ENCODE measurements at places on chromosomes 12 and 14. TPM values are rescaled to one million over a fixed set of nuclear protein-coding genes. Genes with fewer than 3 reads are reported as not detected.

Gene HCAR3
- total RNA-seq = 12.3 TPM

Gene SSTR1
- total RNA-seq = 2.9 TPM

Gene HRK
- total RNA-seq = 0.16 TPM

Gene VASH1
- total RNA-seq = 9.0 TPM

Gene USP44
- 1.3 TPM for total RNA-seq

Gene ANKS1B
- total RNA-seq = 9.6 TPM

Gene SOAT2
- total RNA-seq = 0.18 TPM

Gene RNU4-1
- total RNA-seq = 1,538 TPM

Gene AICDA
- total RNA-seq = not detected

Gene LTB4R
- 9.6 TPM for total RNA-seq

Gene EFS
- total RNA-seq = 25.7 TPM

DNA sequence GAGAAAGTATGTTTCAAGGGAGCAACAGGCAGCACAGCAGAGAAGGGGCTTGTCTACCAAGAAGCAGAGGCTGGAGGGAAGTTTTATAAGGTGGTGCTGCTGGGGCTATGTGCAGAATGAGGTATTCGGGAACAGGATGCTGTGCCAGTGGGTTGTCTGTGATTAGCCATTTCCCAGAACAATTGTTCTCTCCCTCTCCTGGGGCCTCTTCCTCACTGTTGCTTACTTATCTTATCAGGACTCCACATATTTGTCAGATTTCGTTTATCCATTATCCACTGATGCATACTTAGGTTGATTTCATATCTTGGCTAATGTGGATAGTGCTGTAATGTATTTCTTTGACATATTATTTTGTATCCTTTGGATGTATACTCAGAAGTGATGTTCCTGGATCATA is 195.1 kb upstream of the RTL1 start:
- no peak for DNase-seq

GRCh38 chr12:27564612-27565213 is 40.7 kb downstream of the PPFIBP1 start:
- no peak for DNase-seq

DNA sequence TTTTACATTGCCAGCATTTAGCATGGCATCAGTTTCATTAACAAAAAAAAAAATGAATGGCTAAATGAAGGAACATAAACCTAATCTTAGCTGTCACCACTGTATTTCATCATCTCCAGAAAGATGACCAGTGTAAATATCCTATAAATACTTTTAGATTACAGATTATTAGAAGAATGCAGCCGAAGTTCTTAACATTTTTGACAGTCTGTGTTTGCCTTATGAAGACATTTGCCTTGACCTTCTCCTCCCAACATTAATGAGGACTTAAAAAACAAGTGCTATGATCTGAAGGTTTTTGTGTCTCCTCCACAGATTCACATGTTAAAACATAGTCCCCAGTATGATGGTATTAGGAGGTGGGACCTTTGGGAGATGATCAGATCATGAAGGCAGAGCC is 253.0 kb downstream of the SNAPC1 start:
- DNase-seq = no peak

- no peak for DNase-seq
Measured at GRCh38 chr12:52007158-52007921, 594 bp downstream of the TAMALIN start.

GRCh38 chr14:33799705-33800570 is 150.9 kb downstream of the EGLN3 start:
- DNase-seq = no peak

GRCh38 chr14:71452987-71453386 is 479.2 kb upstream of the RGS6 start:
- no peak for DNase-seq

GRCh38 chr14:100144996-100145646 is 14.3 kb downstream of the DEGS2 start:
- DNase-seq = no peak

DNA sequence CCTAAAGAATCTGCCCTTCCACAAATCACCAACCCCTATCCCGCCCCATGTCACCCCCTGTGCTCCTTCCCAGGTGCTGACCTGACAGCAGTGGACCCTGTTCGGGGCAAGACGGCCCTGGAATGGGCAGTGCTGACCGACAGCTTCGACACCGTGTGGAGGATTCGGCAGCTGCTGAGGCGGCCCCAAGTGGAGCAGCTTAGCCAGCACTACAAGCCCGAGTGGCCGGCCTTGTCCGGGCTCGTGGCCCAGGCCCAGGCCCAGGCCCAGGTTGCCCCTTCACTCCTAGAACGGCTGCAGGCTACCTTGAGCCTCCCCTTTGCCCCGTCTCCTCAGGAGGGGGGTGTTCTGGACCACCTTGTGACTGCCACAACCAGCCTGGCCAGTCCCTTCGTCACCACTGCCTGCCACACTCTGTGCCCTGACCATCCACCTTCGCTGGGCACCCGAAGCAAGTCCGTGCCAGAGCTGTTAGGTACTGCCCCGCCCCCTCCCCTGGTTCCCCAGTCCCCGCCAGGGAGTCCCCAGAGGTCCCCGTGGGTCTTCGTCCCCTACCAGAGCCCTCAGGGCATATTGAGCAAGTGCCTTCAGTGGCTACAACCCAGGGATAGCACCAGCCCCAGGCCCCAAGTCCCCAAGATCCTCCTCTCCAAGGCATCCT is 2.7 kb downstream of the ANKRD33 start:
- DNase-seq = no peak

DNA sequence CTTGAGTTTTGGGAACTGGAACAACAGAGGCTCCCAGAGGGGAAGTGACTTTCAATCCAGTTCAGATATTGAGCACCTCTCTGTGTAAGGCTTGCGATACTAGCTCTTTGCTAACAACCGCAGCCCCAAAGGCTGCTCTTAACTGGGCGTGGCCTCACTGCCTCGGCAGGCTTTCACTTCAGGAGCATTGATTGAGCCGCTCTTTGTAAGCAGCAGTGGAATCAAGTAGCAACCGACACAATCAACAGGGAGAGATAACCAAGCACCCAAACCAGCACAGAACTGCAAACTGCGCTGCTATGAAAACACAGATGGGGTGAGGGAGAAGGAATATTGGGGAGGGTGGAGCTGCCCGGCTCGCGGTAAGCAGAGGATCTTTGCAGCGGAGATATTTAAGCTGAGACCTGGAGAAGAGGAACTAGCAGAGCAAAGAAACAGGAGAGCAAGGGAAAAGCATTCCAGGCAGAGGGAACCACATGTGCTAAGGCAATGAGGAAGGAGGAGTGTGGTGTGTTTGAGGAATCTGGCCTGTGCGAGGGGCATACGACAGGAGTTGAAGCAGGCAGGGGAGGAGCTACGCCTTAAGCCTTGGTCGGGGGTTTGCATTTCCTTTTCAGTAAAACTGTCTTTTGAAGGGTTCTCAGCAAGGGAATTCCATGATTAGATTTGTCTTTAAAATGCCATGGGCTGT is 17.3 kb upstream of the YY1 start:
- peak; percentile 62 for DNase-seq

GRCh38 chr14:50106178-50106577 is 10.2 kb downstream of the VCPKMT start:
- no peak for DNase-seq

GRCh38 chr12:127241072-127241817 is 1025.7 kb upstream of the TMEM132C start:
- no peak for DNase-seq

DNA sequence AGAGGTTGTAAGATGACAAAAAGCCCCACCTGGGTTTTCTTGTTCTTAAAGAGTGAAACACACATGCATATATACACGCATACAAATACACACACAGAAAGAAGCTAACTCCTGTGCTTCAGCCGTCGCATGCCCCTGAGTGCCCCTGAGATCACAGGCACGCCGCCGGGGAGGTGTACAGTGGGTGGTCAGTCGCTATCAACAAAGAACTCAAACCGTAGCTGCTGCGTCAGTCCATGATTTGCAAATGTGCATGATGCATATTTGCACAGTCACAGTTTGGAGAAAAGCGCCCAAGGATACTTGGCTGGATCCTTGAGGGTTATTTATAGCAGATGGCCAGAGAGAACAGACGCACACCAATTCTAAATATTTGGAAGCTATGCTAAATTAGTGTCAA is 206.9 kb downstream of the TMEM132D start:
- DNase-seq = no peak

DNA sequence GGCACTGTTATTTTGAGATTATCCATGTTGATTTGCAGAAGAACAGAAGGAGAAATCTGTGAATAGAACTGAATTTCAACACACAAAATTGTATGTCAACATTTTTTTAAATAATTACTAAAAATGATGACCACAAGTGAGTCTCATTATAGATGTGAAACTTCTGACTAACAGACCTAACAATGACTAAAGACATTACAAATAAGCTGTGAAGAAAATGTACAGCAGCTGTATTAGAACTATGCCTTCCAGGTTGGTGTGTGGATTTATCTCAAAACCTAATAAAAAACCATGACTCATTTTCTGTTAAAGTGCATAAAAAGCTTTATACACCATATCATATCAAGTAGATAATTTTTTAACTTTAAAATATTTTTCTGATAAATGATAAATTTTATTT is 22.5 kb upstream of the FOXG1 start:
- DNase-seq = no peak

- no peak for DNase-seq
Measured at GRCh38 chr12:576615-577110, 86.6 kb downstream of the NINJ2 start.

DNA sequence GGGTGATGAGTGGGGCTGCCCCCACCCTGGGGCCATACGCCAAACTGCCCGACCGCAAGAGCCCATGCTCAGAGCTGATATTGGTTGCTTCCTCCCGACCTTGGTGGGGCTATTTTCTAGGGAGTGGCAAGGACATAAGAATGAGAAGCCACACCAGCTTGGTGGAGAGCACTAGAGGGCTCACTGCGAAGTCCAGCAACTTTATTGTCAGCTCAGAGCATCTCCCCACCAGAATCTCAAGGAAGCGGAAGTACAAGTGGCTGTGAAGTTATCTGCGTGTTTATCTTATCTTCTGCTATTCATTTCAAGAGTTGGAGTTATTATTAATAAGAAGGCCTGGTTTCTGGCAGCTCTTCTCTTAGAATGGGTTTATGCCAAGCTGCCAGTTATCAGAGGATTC is 4.9 kb upstream of the PLXNC1 start:
- DNase-seq = no peak

DNA sequence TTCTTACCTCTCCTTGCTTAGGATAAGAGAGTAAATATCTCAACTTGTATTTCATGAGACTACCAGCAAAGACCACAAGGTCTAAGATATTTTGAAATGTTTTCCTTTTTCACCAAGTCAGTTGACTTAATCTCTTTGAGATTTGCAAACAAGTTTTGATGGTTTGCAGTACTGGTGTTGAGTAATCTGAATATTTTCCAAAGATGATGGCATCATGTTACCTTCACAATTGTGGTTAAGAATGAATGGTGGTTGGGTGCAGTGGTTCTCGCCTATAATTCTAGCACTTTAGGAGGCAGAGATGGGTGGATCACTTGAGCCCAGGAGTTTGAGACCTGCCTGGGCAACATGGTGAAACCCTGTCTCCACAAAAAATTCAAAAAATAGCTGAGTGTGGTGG is 225.7 kb downstream of the TMTC2 start:
- DNase-seq = no peak

DNA sequence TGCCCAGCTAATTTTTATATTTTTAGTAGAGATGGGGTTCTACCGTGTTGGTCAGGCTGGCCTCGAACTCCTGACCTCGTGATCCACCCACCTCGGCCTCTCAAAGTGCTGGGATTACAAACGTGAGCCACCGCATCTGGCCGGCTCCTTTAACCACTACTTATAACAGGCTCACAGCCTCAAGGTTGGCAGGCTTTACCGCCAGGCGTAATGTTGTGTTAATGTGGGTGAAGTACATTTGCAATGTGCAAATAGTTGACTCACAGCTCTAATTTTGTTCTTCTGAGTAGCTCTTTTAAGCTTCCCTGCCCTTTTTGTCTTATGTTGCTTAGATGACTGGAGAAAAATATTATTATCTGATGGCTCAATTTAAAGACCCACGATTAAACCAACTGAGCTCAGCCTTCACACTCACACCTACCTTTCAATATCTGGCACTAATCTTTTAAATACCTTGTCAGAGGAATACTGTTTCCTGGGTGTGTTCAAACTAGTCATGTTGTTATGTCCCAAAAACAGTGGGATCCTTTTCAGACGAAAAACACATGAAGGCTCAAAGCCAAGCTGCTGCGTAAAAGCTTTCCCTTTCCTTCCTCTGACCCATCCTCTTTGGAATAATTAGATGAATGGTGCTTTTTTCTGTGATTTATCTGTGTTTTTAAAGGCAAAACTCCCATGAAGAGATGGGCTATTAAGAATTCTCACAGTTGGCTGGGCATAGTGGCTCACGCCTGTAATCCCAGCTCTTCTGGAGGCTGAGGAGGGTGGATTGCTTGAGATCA is 57.2 kb upstream of the USP44 start:
- DNase-seq = no peak

GRCh38 chr14:101355284-101355683 is 206.0 kb upstream of the DIO3 start:
- peak; percentile 18 for DNase-seq

DNA sequence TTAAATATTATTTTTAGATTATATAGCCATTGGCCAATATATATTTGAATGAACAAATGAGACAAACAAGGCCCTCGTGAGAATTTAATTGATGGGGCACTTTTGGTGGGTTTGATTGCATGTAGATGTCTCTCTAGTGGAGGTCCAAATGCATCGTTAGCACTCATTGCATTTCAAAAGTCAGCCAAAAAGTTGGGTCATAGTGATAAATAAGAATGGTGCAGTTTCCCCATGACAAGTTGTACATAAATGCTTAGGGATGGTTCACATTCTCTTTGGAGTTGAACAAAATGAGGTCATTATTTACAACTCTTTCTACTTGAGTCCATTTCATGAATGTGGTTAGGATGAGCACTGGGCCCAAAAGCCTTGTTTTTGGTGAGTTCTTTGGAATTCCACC is 1.0 kb downstream of the BEST3 start:
- no peak for DNase-seq

GRCh38 chr12:125314051-125314755 is 249.0 kb downstream of the AACS start:
- DNase-seq = no peak

DNA sequence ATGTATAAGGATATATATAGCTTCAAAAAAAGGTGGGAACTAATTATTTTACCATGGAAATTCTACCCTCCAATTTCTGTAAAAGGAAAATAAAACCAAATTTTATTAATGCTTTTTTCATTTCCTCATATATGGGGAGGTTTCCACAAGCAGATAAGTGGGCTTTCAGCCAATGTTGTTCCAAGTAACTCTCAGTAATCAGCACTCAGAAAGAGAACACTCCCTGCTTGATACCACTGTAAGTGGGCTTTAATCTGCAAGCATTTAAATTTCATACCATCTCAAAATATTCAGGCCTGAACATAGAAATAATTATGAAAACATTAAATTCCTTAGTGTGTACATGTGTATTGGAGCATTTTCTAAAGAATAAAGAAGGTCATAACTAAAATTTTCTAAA is 827.6 kb downstream of the C12orf50 start:
- no peak for DNase-seq

DNA sequence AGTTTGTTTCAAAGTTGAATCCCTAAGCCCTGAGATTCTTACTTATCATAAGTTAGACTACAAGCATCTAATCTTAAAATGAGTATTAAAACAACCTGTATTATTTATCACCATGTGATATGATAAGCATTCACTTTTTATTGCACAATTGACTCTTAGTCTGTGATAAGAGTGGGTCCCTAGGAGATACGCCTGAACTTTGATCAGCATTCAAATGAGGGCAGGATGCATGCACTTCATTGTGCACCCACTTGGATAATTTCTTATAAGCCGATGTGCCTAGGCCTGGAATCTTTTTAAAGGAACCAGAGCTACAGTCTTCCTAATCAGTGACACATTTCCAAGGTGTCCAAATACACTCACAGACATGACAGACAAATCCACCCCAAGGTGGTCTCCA is 31.4 kb upstream of the SPTLC2 start:
- no peak for DNase-seq

GRCh38 chr14:79298373-79298772 is 912.9 kb downstream of the DIO2 start:
- DNase-seq = no peak
